Stimulated activated CD4-positive, alpha-beta T cell treated with anti-CD3 and anti-CD28 coated beads, Interleukin-1b, Interleukin-23, amount 100 ng/mL, for 24 hours (primary cell): ENCODE measurements at places on chromosomes 16 and 17.

DNA sequence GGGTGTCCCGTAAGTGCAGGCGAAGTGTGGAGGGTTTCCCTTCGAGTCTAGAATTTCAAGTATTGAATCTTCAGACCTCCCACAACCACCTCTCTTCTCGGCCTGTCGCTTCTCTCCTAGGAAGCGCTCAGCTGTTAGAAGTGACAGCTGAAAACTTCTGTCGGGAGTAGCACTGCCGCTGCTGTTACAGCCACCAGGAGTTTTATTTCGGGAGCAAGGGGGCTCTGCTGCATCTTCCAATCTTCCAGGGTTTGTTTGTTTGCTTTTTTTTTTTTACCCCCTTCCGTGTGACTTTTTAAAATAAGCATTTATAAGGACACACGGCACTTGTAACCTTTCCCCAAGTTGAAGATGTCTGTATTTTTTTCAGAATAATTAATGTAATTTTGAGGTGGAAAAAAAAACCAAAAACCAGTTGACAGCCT, 767 bp downstream of the RPS6KB1 start:
- DNase-seq, result no peak

DNA sequence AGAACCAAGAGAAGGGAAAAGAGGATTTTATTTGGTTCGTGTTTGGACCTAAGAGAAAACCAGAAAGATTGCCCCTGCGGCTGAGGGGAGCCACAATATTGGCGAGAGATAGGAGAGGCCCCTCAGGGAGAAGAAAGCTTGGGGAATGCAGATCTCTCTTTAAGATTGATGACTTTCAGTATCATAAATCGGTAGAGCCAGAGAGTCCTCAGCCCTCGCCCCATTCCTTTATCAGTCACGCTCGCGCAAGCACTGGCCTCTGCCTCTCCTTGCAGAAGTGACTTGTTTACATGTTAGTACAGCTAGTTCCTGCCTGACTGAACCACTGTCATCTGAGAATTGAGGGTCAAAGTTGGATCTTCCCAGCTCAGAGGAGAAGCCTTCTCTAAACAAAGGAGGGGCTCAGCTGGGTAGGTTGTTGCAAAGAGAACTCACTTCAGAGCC, 21.5 kb upstream of the KRT19 start:
- DNase-seq, result no peak

- DNase-seq, result no peak
Measured at GRCh38 chr17:15290605-15291004, 25.5 kb upstream of the PMP22 start.

DNA sequence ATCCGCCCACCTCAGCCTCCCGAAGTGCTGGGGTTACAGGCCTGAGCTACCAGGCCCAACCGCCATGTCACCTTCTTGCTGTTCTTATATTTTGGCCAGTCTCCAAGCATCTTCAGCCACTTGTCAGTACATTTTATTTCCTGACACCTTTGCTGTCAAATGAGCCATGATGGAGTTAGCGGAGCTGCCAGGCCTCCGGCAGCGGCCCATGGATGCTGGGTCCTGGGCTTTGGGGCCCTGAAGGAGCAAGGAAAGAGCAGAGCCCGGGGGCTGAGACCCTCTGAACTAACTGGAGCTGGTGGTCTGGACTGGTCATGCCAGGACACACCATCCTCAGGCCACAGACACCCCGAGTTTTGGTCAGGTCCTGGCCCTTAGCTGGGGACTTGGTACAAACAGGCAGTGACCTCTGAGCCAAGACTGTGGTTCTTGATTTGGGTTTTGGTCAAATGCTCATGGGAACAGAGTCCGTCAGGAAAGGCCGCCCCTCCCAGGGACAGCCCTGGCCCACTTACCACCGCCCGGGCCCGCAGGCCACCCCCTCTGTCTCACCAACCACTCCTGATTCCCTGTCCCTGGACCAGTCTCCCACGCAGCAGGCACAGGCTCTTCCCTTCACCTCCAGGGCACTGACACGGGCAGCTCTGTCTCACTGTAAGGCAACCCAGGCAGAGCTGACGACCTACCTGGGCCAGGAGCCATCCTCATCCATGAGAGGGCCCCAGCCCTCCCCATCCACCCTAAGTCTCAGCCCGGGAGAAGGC, 42.0 kb downstream of the TNFRSF13B start:
- no peak for DNase-seq

- no peak for DNase-seq
Measured at GRCh38 chr17:63476459-63476853, 405 bp upstream of the ACE start.

- no peak for DNase-seq
Measured at GRCh38 chr16:47888142-47888541, 267.7 kb downstream of the ABCC12 start.
